ENCODE measurements at places on chromosomes 3 and 15.
A peak's percentile ranks its signal among the peaks of the same experiment; 100 is the strongest.

- no peak for DNase-seq
Measured at GRCh38 chr15:71541746-71542145, 268.6 kb upstream of the NR2E3 start.

GRCh38 chr15:92033723-92034122 lies 180.2 kb downstream of the SLCO3A1 start:
- no peak for DNase-seq

- DNase-seq = no peak
Measured at GRCh38 chr15:74488776-74489175, 27.8 kb upstream of the UBL7 start.

- DNase-seq = peak; percentile 47
Measured at GRCh38 chr3:163785693-163786092, 1292.6 kb downstream of the SI start.

DNA sequence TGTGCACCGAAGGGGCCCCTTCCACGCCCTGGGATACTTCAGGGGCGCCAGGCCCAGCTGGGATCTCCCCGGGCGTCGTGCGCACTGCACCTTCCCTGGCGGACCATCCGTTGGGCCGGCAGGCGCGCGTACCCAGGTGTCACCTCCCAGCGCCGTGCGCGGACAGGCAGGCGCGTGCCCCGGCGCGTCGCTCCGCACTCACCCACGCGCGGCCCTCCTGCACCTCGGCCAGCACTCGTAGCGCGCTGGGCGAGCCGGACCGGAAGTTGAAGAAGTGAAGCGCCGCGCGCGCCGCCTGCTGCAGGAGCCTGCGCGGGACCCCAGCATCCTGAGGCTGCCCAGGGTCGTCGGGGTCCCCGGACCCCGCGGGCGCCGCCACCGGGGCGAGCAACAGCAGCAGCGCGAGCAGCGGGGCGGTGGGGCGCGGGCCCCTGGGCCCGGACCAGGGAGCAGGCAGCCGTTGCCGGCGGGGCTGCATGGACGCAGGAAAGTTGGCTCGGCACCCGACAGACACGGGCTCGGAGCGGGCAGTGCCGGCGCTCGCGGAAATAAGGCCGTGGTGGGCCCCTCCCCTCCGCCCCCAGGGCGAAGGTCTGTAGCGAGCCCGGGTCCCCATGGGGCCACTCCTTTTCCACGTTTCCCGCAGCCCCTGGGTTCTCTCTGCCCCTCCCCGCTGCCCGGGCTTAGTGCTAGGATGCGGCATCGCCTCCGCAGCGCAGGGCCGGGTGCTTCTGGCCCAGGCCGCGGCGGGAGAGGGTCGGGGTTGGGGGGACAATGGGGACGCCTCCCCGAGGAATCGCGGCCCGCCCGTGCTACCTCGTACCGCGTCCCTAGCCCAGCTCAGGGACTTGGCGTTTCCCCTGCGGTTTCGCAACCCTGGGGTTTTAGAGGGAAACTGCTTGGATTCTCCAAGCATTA lies at the start of gene RARRES1:
Gene RARRES1 (minus strand): TSS at position 520 of the 918 bp plus-strand sequence. CDS start 42 bp downstream, at position 478.
- DNase-seq = no peak

- no peak for DNase-seq
Measured at GRCh38 chr3:131174752-131175151, 148.1 kb downstream of the NEK11 start.

GRCh38 chr15:42118650-42119445 lies 24.5 kb upstream of the PLA2G4D start:
- no peak for DNase-seq

DNA sequence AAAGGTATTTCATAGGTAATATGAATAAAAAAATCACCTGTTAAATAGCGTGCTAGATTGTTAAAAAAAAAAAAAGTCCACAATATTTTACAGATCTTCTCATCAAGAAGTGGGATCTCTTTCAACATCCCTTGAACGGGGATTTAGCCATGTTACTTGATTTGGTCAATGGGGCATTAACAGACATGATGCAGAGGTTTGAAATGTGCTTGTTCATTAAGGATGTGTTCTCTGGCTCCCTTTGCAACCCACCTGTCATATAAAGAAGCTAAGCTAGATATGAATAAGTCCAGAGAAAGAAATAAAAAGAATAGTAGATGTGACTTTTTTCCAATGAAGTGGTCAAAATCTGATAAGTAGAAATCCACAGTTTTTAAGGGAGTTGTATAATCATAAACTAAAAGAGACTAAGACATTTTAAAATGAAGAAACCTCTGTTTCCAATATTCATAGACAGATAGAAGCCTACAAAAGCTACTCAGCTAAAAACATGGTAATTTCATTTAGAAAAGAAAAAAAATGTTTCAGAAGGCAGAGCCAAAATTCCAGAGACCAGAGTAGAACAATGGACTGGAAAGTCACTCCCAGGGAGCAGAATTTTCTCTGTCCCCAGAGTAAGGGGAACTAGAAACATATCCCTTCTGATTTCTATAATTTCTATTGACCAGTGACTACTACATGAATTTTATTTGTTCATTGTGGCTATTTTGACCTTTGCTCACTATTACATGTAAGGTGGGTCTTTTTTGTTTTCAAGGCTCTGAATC lies 79.2 kb downstream of the PLSCR2 start:
- no peak for DNase-seq

DNA sequence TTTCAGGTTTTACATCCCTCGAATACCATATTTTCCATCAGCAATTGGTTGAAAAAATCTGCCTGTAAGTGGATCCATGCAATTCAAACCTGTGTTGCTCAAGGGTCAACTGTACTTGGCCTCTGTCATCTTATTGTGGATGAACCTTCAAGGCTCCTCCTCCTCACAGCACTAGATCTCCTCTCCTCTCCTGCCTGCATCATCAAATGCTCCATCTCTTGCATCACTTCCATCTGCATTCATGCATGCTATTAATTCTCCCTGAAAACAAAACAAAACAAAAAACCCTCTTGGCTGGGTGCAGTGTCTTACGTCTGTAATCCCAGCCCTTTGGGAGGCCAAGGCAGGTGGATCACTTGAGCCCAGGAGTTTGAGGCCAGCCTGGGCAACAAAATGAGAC lies 10.1 kb downstream of the BCL2L10 start:
- DNase-seq = no peak

DNA sequence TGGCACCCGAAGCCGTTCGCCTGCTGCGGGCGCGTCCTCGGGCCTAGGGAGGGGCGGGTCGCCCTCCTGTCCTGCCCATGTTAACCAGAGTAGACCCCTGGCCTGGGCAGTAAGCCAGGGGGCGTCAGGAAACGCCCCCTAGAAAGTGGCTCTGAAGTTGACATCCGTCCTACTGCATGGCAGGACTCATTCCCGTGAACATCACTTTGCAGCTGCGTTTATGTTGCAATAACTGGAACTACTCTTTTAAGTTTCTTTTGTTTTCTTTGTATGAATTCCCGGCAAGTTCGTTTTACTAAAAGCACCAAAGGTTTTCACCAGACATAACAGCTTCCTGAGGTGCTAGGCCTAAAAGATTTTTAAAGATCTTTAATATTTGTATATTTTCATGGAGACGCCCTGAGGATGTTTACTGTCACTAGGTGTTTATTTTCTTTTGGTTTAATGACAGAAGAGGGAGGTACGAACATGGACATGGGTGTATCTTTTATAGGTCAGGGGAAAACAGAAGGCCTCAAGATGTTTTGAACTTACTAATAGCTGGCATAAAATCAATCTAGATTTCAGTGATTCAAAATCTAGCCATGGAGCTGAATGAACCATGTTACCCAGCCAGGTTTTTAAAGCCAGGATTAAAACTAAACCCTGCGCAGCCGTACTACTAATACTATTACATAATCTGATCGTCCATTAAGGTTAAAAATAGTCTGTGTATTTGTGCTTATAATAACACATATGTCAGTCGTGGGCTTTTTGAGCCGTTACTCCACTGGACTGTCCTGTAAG lies 1.0 kb downstream of the C15orf61 start:
- DNase-seq = no peak

GRCh38 chr3:192833177-192833890 lies 84.3 kb downstream of the MB21D2 start:
- DNase-seq = no peak

GRCh38 chr3:50264383-50264963 lies 4.5 kb upstream of the SEMA3B start:
- DNase-seq = no peak

DNA sequence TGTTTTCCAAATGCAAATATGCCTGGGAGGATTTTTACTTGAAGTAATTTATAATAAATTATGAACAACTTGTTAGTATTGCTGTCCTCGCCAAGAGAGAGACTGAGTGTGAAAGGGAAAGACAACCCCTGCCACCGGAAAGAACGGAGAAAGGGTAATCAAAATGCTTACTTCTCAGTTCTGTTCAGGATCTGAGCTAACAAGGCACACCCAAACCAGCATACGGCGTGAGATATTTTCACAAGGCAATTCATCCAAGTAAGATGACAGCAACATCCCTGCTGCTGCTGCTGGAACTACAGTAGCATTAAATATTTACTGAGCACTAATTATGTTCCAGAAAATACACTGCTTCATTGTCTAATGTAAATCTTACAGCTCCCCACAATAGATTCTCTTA lies 96.1 kb downstream of the KBTBD8 start:
- no peak for DNase-seq

DNA sequence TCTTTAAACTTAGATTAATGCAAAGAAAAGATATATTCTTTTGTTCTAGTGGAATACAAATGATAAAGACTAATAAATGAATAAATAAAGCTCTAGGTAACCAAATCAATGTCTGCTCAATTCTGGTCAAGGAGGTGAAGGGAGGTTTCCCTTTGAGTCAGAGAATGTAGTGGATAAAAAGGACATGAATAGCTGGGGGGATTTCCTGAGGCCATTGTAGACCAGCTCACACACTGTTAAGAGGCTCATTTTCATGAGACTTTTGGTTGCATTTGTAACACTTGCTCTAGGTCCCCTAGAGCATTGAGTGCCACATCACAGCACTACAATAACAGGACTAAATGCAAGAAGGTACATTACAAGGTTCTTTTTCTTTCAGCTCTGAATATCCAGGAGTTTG lies 170.7 kb downstream of the TIGIT start:
- no peak for DNase-seq

GRCh38 chr15:90829942-90830440 lies 38.4 kb upstream of the FURIN start:
- DNase-seq = no peak

DNA sequence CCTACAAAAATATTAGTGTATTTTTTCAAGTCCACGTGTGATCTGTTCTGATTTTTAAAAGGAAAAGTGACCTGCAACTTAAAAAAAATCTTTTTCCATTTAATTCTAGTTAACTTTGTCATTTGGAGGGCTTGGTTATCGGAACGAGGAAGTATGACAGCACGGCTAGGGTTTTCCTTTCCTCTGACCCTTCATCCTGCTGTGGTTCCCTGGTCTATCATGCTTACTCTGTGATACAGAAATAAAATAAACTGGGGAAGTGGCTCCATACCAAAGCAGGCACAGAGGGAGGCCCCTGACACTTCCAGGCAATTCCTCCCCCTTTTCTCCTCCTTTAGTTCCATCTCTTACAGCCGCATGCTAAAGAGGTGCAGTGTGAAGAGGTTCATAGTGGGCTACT lies 491.3 kb downstream of the EDEM1 start:
- no peak for DNase-seq

DNA sequence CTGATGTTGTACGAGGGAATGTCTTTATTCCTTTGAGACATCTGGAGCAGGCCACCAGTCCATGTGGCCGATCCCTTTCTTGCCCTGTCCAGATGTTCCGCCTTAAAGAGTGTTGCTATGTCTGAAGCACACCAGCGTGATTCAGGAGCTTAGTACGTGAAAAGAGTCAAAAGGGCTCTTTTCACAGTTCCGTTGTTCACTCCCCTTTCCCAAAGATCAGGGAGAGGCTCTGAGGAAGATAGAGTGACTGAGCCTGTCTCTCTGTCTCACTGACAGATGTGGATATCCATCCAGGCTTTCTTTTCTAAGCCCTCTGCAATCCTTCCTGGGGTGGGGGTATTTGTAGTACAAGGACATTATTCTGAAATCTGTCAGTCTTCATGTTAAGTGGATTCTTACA lies 262.5 kb upstream of the LRTM1 start:
- no peak for DNase-seq

GRCh38 chr3:134341389-134341788 lies 32.9 kb downstream of the AMOTL2 start:
- DNase-seq = no peak

GRCh38 chr15:62306851-62307504 lies 141.9 kb upstream of the C2CD4B start:
- peak; percentile 88 for DNase-seq
